ENCODE measurements at places on chromosomes 16 and 17.

DNA sequence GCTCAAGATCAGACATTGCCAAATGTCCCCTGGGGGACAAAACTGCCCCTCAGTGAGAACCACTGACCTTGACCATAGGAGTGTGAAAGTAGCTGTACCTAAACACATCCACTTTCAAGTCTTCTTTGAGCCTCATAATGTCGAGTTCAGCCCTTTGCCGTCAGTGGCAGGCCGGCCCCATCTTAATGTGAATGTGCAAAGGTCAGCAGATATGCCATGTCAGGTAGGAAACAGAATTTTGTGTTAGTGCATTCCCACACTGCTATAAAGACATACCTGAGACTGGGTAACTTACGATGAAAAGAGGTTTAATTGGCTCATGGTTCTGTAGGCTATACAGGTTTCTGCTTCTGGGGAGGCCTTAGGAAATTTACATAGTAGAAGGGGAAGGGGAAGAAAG, 95.1 kb upstream of the PIRT start:
- no peak for DNase-seq

- DNase-seq, result peak; percentile 24
Observed at GRCh38 chr16:67268136-67268579, 11.2 kb upstream of the PLEKHG4 start.

- no peak for DNase-seq
Observed at GRCh38 chr17:59289981-59290301, 41.5 kb upstream of the YPEL2 start.

GRCh38 chr16:57032931-57033330, 43.6 kb downstream of the NLRC5 start:
- DNase-seq, result no peak

DNA sequence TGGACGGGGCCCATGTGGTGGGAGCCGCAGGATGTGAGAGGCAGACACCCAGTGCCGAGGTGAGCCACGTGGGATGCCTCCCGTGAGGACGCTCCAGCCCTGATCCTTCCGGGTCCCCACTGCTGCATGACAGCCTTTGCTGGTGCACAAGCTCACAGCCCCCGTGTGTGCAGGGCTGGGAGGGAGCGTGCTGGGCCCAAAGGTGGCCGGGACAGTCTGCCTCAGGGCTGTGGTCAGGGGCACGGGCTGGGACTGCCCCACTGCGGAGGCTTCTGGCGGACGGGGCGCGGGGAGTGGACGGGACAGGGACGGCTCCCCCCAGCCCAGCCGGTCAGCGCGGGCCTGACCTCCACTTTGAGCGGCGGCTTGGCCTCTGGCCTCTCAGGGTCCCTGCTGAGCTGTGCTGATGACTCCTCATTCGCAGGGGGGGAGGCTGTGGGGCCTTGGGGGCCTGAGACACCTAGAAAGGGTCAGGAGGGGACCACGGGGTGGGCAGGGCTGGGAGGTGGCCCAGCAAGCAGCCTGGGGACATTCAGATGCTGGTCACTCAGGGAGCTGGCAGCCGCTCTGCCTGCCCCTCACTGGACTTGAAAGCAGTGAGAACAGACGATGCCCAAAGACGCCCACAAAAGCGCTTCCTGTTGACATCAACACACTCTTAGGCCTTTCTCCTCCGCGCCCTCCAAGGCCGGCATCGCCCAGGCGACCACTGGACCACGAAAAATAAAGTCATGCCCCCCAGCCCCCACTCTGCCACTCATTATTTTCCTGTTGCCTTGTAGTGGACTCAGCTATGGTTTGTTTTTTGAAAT, 9.3 kb upstream of the METRNL start:
- no peak for DNase-seq

DNA sequence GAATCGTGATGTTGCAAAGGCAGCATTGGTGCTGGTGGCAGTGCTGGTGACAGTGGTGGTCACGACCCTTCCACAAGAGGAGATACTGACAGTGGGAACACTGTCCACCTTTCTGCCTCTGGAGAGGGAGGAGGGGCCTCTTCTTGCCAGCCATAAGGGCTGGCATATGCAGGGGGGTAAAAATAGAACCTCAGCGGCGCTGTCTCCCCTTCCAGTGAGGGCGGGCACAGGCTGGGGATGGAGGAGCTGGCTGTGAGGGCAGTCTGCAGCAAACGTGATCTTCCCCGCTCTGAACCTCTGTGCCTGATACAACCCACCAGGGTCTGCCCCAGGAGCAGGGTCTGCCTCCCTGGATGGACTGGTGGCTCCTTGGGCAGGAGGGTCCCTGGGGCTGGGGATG, 3.4 kb downstream of the RAP1GAP2 start:
- DNase-seq, result no peak

GRCh38 chr16:1150511-1150982, 2.4 kb upstream of the CACNA1H start:
- peak; percentile 62 for DNase-seq

GRCh38 chr16:78745108-78746019, 645.9 kb downstream of the WWOX start:
- no peak for DNase-seq

GRCh38 chr17:17236295-17237025, 508 bp downstream of the FLCN start:
- no peak for DNase-seq

DNA sequence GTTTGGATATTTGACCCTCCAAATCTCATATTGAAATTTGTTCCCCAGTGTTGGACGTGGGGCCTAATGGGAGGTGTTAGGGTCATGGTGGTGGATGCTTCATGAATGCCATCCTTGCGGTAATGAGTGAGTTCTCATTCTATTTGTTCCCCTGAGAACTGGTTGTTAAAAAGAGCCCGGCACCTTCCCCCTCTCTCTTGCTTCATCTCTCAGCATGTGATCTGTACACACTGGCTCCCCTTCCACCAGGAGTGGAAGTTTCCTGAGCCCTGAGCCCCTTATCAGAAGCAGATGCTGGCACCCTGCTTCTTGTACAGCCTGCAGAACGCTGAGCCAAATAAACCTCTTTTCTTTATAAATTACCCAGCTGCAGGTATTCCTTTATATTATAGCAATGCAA, 25.6 kb downstream of the PIK3R6 start:
- DNase-seq, result no peak

- peak; percentile 79 for DNase-seq
Observed at GRCh38 chr17:39200070-39200879, at the start of gene RPL19. Gene RPL19, plus strand, starts transcription at chr17:39200283. Its CDS starts 62 bp downstream, at chr17:39200345.

All from H9 (cell line).